Stimulated activated CD8-positive, alpha-beta memory T cell treated with anti-CD3 and anti-CD28 coated beads, Interleukin-4, amount 100 ng/mL, for 24 hours (primary cell): ENCODE measurements at places on chromosomes 1 and 21.

DNA sequence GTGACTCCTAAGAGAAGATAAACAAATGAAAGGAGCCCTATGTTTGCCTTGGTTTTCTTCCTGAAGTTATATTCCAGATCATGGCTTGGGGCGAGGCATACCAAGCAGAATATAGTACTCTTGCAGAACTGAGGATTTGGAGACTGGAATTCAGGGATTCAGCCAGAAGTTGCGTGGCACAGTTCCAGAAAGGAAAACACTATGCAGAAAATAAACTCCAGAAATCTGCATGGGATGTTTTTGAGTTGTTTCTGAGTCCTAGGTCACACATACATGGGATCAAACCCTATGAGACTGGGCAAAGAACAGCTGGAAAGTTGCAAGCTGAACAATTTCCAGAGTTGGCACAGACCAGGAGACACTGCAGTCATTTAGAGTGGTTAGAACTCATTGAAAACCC is 42.9 kb upstream of the IFFO2 start:
- no peak for DNase-seq

DNA sequence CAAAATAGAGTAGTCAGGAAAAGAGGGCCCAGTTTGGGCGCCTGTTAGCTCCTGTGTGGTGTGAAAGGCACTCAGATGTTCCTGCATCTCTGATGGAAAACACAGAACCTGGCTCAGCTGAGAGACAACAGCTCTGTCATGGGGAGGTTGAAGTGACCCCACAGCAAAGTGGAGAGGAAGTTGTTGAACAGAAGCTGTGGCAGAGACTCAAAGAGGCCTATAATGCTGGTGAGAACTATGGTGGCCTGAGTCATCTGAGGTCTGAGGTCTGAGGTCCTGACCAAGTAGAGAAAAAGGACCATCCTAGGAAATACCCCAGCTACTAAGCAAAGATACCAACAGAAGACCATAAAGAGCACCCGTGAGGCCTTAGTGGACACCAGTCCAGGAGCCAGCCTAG is 45.6 kb upstream of the JAK1 start:
- no peak for DNase-seq

- no peak for DNase-seq
Measured at GRCh38 chr1:226308166-226308722, 720 bp downstream of the LIN9 start.

DNA sequence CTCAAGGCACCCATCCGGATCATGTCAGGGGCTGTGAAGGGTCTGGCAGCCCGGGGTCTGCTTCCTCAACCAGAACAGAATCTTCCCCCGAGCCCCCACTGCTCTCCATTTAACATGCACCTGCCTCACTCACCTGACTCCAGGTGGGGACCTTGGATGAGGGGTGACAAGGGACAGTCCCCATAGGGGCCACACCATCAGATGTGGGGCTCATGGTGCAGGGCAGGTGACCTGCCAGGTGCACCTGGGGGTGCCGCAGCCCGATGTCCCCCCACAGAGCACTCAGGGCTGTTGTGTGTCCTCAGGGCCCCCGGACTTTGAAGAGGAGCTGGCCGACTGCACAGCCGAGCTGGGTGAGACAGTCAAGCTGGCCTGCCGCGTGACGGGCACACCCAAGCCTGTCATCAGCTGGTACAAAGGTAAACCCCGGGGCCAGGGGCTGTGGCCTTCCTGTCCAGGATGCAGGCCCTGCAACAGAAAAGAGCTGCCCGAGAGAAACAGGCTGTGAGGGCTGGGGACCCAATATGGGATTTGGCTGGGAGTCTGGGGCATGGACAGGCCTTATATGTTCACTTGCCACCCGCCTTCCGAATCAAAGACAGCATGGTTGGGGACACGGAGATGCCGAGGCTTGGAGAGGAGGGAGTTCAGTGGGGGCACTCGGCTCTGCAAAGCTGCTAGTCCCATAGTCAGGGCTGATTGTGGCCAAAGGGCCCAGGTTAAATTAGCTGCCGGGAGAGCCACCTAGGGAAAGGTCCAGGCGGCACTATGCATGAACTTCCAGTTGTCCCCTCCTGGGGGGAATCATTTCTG is 64.6 kb downstream of the TRIM11 start:
- DNase-seq, result no peak

GRCh38 chr1:26257222-26257621 is 22.7 kb upstream of the SH3BGRL3 start:
- no peak for DNase-seq

DNA sequence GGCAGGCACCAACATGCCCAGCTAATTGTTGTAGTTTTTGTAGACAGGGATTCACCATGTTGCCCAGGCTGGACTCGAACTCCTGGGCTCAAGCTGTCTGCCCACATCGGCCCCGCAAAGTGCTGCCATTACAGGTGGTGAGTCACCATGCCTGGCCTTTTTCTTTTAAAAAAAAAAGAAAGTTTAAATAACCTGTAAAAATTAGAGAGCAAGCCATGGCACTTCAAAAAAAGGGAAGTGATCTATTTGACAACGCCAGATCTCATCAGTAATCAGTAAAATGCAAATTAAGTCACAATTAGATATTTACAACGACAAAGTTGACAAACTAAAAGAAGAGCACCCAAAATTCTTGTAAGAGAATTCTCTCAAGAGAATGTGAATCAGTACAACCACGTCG is 2.9 kb upstream of the RBBP5 start:
- DNase-seq, result no peak

GRCh38 chr1:164914208-164914607 is 355.2 kb downstream of the PBX1 start:
- no peak for DNase-seq

- no peak for DNase-seq
Measured at GRCh38 chr21:38494251-38494642, 4.0 kb downstream of the ERG start.

GRCh38 chr1:245290836-245291235 is 136.1 kb downstream of the KIF26B start:
- DNase-seq, result no peak

DNA sequence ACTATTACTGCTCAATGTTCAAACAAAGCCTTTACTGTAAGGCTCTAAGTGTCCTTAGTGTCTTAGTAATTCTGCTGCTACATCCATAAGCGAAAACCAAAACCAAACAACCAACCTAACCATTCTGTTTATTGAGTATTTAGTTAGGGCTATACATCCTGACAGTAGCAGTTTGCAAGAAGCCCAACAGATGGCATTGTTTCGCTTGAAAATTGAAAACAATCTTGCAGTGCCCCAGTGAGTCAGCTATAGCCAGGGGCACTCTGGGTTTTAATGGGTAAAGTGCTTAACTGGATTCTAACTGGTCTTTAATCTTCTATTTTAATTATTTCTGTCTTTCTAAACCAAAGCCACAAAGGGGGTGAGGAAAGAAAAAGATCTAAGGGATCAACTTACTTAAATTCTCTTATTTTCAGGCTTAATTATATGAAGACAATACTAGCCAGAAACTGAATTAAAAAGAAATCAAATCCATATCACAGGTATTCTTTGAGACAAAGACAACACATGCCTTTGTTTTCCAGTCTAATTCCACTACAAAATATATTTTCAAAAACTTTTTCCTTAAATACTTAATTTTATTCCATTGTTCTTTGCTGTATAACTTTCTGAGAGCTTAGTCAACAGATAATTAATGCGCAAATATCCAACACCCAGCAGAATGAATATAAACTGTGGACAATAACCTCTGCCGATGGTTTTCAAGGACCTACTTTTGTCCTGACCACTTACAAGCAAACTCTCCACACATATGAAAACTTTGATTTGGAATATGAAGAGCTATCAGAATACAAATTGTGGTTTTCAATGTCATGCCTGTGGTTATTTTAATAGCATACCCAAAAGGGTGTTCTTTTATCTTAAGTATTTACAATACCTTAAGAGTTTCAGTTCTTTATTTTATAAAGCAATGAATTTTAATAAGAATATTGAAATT is 15.2 kb downstream of the POGZ start:
- peak; percentile 35 for DNase-seq

GRCh38 chr21:35578347-35578782 is 482.0 kb downstream of the SETD4 start:
- no peak for DNase-seq

DNA sequence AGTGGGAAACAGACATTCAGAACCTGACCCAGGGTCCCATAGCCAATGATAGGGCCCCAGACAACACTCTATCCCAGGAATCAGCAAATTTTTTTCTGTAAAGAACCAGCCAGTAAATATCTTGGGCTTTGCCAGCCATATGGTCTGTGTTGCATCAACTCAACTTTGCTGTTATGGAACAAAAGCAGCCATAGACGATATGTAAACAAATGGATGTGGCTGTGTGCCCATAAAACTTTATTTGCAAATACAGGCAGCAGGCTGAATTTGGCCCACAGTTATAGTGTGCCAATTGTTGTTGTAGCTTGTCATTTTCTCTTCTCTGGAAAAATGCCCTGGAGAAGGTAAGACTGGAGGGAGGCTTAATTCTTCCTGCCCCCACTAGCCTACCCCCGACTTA is 431.1 kb upstream of the VAMP3 start:
- no peak for DNase-seq

DNA sequence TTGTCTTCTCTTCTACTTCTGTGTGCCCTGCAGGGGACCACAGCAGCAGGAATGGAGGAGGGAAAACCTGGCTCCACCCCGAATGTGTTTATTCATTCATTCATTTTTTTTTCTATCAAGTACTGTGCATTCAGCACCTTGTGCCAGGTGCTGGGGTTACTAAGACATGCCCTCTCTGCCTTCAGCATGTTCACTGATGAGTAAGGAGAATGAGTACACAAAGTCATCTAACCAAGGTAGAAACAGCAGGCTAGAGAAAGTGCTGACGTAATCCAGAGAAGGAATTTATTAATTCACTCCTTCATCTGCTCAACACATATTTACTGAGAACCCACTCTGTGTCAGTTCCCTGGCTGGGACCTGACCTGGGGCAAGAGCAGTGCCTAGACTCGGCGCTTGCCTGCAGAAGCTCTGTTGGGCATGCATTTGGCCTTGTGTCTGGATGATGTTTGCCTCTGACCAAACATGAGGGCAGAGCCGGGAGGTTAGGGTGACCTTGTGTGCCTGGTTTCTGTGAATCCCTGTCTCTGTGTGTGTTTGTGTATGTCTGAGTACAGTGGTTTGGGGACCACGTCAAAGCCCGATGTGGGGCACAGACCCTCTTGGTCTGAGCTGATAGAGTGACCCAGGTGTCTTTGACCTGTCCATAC is 3.3 kb upstream of the MYOG start:
- no peak for DNase-seq

DNA sequence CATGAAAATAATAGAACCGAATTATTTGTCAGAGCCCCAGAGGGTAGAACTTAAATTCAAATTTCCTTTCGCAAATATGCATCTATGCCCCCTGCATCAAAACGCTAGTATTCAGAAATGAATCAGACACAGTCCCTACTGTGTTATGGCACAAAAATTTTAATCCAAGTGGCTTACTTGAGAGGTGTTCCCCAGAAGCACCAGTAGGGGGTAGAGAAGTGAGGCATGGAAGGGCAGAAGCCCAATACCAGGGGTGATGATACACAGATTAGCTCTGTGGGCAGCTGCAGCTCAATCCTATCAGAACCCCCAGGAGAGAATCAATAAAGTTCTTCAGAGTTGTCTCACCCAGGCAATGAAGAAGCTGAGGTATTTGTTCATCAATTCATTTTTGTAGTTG is 342.2 kb downstream of the OMA1 start:
- DNase-seq, result no peak

DNA sequence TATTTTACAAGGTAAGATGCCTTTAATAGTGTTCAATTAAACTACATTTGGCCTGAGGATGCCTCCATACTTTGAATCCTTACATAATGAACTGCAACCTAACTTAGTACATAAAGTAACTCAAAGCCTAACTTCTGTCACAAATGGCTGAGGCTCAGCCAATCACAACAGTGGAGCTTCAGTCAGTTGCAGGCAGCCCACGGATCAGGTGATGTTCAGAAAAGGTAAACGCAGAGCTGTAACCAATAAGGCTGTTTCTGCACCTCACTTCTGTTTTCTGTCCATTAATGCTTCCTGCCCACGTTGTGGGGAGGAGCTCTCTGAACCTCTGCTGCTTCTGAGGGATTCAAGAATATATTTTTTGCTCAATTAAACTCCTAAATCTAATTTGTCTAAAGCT is 94.8 kb upstream of the KIAA0040 start:
- no peak for DNase-seq

DNA sequence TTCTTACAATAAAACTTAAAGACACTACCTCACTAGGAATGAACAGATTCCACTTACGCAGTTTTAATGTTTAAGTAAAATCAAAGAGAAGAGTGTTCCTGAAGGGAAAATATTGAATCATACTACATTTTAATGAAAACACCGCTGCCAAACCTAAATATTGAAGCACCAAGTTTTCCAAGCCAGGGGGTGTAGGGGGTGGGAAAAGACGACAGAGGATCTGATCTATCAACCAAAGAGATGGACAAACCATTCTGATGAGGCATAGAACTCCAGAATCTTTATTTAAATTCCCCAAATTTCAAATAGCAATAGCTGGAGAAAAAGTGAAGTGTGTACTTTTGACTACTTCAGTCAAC is 1.2 kb downstream of the ELK4 start:
- DNase-seq, result no peak

DNA sequence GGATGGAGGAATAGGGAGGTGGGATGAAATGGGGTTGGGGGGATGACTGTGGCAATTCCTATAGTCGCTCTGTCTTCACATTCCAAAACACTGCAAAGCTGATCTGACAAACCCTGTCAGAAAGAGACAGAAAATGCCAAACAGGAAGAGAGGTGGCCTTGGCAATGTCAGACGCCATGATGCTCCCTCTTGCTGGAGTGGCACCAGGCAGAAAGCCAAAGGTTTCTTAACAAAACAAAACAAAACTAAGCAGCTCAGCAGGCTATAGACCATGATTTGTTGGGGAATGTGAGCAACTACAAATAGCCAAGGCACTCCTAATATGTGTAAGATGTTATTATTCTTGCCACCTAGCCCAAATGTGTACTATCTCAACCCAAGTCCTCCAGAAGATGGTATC is 42.9 kb upstream of the PLA2G2C start:
- DNase-seq, result no peak

GRCh38 chr1:49435291-49435690 is 588.5 kb downstream of the AGBL4 start:
- no peak for DNase-seq

DNA sequence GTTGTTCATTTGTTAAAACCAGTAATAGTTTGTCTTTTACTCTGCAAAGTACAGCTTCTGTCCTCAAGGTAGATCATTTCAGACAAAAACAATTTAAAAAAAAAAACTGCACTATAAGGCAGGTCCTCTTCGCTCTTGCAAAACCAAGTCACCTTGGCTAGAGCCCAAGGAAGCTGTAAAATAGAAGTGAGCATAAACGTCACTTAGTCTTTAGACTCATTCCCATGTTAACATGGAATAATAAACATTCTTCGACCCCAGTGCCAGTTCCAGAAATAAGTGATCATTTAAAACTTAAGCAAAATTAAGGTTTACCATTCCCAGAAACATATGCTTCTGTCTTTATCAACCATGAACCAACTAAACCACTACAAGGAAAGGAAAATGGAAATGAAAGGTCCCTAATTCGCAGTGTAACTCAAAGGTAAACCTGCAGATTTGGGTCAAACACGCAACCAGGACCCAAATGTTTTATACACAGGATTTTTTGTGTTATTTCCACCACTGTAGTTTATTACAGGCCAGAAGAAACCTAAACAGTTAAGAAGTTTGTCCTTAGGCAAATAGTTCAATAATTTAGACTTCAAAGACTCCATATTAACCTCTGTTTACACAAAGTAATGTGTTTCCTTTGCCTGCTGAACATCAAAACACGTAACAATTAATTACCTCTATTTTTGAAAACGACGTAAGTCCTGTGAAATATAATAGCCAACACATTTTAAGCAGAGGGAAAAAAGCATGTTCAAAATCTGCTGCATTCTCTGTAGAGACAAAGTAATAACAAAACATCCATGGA is 54.6 kb downstream of the TGFBR3 start:
- DNase-seq, result no peak

GRCh38 chr1:92929461-92929860 is 31.8 kb downstream of the DIPK1A start:
- DNase-seq, result no peak
